ENCODE measurements at places on chromosomes 6 and 20. TPM values are rescaled to one million over a fixed set of nuclear protein-coding genes. Genes with fewer than 3 reads are reported as not detected.

The BPIFB1 gene
- total RNA-seq: not detected

The WTAP gene
- total RNA-seq: 86.2 TPM

The IL17F gene
- not detected for total RNA-seq

The SLC17A9 gene
- 4.9 TPM for total RNA-seq

DNA sequence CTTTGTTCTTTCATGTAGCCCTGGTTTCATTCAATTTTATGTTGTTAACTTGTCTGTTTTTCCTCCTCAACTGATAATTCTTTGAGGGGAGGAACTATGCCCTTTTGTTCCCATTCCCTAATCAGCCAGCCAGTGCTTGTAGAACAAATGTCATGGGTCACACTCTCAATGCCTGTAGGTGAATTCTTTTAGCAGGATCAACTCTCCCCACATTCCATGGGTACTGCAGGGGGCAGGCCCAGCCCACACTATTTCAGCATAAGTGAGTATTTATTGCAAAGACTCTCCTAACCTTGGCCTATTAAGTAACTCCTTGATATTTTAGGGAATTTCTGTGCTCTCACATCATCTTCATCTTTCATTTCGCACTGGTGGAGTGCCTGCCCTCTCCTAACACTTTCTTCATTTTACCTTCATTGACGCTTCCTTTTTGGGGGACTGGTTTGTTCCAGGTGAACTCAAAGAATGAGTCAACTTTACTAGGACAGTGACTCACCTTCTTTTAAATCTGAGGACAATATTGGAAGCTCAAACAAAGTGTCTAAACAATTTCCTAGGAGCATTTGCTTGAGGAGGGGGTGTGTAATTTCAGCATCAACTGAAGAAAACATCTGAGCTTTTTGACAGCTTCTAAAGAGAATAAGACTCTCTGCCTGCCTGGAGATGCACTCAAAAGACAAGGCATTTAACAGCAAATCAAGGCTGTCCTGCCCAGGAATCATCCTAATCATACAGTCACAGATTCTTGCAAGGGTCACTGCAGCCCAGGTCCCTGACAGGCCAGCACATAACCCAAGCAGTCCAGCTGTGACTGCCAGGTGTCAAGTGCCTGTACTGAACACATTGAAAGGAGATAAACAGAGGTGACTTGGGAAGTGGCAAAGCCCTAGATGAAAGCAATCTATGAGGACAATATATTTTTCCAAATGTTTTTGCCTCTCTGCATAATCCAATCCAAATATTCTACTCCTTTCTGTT is 263.9 kb upstream of the PRND start:
- DNase-seq: no peak

DNA sequence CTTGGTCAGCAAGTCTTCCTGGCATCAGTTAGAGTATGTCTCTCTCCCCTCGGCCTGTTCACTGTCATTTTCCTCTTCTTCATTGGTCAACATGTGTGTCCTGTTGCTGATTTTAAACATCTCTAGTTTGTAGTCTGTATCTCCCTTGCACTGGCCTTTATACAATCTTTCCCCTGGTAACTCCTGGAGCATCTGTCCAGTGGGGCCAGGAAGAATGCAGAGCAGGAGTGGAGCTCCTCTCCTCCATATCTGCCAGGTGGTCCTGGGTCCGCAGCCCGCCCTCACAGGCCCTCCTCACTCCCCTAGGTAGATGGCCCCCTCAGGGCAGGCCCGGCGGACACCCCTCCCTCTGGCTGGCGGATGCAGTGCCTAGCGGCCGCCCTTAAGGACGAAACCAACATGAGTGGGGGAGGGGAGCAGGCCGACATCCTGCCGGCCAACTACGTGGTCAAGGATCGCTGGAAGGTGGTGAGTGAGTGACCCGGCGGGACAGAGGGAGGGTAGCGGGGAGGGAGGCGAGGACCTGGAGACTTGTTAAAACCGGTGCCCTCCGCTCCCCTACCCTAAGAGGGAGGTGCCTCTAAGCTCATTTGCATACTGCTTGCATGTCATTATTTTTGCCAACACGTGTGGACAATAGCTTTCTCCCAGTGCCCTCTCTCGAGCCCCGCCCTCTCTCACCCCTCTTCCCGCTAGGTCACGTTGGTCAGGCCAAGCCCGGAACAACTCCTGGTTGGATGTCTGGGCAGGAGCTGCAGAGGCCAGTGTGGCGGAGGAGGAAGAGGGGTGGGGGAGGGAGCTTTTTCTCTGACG is 3.2 kb downstream of the TTBK1 start:
- DNase-seq: peak; percentile 51

DNA sequence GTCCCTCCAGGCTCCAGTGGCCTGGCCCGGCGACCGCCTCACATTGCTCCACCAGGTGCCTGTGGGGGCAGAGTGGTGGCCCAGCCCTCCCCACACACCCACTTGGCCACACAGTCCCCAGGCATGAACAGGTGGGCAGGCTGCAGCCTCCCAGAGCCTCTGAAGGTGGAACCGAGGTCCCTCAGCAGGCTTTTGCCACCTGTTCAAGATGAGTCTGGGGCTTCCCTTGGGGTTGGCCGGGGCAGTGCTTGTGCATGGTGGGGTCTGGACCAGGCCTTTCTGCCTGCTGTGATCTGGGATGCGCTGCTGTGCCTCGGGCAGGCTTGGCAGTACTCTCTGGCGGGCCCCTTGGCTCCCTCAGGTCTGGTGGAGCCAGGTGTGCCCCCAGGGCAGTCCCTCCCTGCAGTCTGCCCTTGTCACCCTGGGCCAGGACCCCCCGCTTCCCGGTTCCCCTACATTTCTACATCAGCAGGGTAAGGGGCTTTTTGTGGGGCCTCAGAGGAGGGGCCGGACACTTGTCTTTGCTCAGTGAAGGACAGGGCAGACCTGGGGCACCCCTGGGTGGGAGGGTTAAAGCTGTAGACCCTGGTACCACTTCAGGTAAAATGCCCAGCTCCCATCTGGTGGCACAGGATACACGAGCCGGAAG is 2.7 kb upstream of the COL9A3 start:
- no peak for DNase-seq

DNA sequence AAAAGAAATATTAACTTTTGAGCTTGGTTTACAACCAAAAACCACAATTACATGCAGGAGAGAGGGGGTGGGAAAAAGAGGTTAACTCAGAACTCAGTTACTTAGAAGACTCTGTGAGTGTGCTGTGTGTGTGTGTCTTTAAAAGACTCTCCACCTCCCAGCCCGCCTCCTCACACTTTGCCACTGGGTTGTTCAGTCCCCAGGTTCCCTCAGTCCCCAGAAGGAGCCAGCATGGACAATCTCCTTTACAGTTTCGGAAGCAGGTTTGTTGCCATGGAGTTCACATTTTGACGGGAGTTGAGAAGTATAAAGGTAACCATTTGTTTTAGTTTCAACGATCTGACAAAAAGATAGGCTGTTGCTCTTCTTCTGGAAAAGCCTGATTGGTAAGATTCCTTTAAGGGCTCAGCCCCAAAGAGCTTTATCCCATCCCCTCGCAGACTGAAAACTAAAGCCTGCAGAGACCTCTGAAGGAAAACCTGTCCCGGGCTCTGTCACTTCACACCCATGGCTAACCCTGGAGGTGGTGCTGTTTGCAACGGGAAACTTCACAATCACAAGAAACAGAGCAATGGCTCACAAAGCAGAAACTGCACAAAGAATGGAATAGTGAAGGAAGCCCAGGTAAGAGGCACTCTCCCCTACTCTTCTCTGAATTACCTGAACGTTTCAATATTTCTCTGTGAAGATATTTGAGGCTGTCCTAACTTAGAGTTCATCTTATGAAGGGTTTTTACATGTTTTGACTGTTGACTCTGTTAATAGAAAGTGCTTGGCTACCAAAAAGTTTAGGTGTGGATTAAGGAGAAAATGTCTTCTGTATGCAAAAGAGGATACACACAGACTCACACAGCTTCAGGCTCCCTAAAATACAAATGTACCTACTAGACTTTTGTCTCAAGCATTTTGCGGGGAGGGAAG is at the start of gene SPTLC3:
Gene SPTLC3, plus strand, starts transcription at position 212 of the 921 bp plus-strand sequence. Its CDS starts 296 bp downstream, at position 508.
- peak; percentile 57 for DNase-seq

DNA sequence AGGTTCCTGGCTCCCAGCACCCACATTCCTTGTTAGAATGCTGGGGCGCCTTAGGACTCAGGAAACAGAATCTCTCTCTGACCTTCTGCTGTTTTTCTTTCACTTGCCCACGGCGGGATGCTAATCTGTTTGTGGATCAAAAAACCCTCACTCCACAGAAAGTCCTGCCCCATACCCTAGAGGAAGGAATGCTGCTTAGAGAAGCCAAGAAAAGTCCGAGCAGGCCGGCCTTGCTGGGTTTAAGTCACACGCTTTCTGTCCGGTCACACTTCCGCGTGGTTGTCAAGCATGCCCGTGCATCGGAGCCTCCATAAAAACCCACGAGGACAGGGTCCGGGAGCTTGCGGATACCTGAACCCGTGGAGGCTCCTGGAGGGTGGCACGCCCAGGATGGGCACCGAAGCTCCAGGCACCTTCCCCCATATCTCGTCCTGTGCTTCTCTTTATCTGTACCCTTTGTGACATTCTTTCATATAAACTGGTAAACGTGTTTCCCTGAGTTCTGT is 223.1 kb downstream of the NRN1 start:
- no peak for DNase-seq

GRCh38 chr6:42530296-42530695 is 33.5 kb upstream of the UBR2 start:
- DNase-seq: no peak

DNA sequence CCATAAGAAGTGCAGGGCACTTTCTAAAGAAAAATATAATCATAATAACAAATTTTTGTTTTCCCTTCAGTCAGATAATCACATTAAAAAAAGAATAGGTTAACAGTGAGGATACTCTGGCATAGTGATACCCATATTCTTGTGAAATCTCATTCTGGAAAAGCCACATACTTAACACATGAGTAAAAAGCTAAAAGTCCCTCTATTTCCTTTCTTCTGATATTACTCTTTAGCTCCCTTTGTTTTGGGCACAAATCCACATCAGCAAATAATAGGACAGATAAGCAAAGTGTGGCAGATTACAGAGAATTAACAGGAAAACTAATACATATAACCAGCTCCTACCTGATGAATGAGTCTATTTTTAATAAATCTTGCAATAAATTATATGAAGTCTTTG is 15.8 kb downstream of the SHPRH start:
- no peak for DNase-seq

DNA sequence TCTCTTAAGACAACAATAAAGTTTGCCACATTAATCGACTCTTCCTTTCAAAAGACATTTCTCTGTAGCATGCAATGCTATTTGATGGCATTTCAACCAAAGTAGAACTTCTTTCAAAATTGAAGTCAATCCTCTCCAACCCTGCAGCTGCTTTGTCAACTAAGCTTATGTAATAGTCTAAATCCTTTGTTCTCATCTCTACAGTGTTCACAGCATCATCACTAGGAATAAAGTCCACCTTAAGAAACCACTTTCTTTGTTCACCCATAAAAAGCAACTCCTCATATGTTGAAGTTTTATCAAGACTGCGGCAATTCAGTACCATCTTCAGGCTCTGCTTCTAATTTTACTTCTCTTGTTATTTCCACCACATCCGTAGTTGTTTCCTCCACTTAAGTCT is 11.5 kb upstream of the BLOC1S5 start:
- DNase-seq: no peak

- no peak for DNase-seq
Measured at GRCh38 chr20:62032609-62033368, 32.9 kb downstream of the TAF4 start.

GRCh38 chr6:136225496-136225895 is 24.6 kb downstream of the MTFR2 start:
- no peak for DNase-seq

- DNase-seq: no peak
Measured at GRCh38 chr6:114747995-114748625, 405.3 kb upstream of the HS3ST5 start.

GRCh38 chr6:110485491-110485890 is 9.1 kb upstream of the SLC22A16 start:
- no peak for DNase-seq

GRCh38 chr6:138545621-138545980 is 46.3 kb upstream of the NHSL1 start:
- DNase-seq: no peak

- DNase-seq: no peak
Measured at GRCh38 chr20:64074963-64075362, 4.4 kb downstream of the RGS19 start.

DNA sequence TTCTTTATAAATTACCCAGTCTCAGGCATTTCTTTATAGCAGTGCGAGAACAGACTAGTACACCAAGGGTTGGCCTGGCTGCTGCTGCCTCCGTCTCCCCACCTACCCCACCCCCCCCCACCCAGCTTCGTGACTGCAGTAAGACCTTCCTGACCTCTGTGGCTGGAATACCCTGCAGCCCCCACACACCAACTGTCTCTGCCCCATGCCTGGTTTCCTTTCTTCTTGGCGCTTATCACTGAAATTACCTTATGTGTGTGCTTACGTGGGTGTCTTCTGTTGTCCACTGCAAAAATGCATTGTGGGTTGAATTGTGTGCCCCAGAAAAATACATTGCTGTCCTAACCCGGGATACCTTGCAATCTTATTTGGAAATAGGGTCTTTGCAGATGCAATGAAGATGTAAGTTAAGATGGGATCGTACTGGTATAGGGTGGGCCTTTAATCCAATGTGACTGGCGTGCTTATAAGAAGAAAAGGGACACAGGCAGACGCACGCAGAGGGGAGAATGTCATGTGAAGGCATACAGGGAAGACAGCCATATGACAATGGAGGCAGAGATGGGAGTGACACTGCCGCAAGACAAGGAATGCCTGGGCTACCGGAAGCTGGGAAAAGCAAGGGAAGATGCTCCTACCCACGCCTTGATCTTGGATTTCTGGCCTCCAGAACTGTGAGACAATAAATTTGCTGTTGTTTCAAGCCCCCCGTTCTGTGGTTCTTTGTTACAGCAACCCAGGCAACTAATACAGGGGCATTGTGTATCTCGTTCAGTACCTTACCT is 15.4 kb downstream of the SYNJ2 start:
- no peak for DNase-seq

GRCh38 chr6:118895261-118895560 is 1.3 kb downstream of the ASF1A start:
- DNase-seq: no peak

DNA sequence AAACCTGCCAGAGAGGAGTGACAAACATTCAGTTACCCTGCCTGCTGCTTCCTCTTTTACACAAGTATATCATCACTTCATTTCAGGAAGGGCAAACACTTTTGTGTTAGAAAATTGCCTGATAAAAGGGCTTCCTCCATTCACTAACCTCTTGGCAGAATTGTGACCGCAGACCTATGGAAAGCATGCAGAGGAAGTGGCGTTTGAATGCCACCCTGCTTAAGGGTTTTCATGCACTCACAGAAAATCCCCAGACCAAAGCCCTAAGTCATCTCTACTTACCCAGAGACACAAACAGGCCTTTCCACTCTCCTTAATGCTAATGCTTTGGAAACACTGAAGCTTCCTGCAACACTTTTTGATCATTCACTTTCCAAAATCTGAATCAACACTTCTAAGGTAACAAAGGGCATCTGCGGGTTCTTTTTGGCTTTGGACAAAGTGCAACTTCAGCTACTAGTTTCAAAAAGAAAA is 22.1 kb upstream of the RALGAPA2 start:
- DNase-seq: no peak

All from Peyer's patch (tissue), 4 donors.